ENCODE measurements at places on chromosomes 1 and 21.

DNA sequence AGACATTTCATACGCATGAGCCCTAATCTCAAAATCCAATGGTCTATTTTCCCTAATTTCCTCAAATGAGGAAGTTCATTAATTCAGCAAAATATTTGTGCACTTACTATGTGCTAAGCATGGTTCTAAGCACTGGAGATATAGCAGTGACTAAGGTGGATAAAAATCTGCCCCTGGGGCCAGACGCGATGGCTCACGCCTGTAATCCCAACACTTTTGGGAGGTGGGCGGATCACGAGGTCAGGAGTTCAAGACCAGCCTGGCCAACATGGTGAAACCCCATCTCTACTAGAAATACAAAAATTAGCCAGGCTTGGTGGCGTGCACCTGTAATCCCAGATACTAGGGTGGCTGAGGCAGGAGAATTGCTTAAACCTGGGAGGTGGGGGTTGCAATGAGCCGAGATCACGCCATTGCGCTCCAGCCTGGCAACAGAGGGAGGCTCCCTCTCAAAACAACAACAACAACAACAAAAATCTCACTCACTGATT is 4.3 kb upstream of the MIIP start:
- no peak for DNase-seq

GRCh38 chr1:227356620-227357146 is 38.4 kb upstream of the CDC42BPA start:
- no peak for DNase-seq

GRCh38 chr1:241551759-241552638 is 19.8 kb downstream of the KMO start:
- no peak for DNase-seq

- no peak for DNase-seq
Observed at GRCh38 chr1:201020040-201020591, 3.4 kb downstream of the KIF21B start.

DNA sequence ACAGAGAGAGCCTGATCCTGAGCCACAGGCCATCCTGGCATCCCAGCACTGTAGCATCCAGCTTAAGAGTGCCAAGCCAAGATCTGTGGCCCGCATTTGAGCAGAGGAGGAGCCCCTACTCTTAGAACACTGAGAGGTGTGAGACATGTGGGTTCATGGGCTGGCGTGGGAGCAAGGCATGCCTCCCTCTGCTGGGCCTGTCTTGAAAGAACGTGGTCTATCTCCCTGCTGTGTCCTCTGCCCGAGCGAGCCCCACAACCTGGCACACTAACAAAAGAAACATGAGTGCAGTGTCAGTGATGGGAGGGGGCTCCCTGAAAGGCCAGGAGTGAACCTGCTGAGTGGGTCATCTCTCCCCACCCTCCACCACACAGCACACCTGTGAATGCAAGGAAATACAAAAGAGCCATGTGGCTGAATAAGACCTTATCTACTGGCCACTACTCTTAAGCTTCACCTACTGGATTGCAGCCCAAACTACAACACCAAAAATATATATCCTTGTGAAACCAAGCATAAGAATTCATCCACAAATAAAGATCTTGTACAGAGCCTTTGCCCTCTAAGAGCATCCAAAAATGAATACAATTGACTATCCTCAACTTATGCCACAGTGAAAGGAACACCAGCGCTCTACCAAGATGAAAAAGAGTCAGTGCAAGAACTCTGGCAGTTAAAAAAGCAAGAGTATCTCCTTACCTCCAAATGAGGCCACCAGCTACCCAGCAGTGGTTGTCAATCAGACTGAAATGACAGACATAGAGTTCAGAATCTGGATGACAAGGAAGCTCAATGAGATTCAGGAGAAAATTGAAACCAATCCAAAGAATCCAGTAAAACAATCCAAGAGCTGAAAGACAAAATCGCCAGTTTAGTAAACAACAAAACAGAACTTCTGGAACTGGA is 259.4 kb upstream of the DAB1 start:
- no peak for DNase-seq

GRCh38 chr1:33997127-33998036 is 133.5 kb downstream of the HMGB4 start:
- DNase-seq = no peak

DNA sequence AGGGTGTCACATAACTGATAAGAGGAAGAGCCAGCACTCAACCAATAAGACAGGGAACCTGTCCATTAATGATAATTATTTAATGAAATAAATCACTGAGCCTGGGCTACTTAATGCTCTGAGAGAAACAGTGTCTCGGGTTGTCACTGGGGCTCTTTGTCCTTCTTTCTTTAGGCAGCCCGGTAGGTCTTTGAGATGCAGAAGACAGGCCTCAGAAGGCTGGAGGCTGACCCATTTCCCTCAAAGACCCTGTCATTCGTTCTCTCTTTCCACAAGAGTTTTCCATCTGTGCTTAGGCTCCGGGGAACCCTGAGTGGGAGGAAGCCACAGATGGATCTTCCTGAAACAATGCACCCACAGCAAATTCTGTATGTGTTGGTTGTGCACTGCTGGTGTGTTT is 68.2 kb downstream of the BRINP2 start:
- DNase-seq = no peak

- DNase-seq = no peak
Observed at GRCh38 chr1:245609354-245610150, 454.8 kb downstream of the KIF26B start.

GRCh38 chr1:6220236-6220635 is 14.3 kb downstream of the RNF207 start:
- DNase-seq = no peak

DNA sequence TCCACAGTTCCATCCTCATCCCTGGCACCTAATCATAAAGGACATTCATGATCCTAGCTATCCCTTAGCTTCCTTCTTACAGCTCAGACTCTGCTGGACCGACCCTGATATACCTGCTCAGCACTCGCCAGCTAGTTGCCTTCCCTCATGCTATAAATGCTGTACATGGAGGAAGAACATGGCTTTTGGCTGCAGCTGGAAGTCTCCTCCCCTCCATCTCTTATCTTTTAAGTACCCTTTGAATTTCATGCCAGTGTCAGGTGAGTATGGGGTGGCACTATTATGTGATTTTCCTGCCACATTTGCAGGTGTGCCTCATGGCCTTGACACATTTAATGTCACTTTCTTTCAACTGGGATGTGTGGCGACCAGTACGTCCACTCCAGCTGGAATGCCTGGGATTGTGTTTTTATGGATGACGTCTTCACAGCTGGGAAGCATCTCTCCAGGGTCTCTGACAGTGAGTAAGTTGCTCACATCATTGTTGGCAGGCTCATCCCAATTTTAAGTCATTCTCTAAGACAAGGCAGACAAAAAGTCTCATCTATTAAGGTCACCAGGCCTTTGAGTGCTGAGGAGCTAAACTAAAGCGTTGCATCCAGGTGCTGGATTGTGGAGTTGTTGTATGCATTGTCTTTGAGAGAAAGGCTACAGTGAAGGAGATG is 43.4 kb downstream of the RUNX1 start:
- no peak for DNase-seq

GRCh38 chr1:203644661-203645510 is 18.3 kb downstream of the ATP2B4 start:
- no peak for DNase-seq

GRCh38 chr1:64292399-64292798 is 89.0 kb downstream of the UBE2U start:
- DNase-seq = no peak

DNA sequence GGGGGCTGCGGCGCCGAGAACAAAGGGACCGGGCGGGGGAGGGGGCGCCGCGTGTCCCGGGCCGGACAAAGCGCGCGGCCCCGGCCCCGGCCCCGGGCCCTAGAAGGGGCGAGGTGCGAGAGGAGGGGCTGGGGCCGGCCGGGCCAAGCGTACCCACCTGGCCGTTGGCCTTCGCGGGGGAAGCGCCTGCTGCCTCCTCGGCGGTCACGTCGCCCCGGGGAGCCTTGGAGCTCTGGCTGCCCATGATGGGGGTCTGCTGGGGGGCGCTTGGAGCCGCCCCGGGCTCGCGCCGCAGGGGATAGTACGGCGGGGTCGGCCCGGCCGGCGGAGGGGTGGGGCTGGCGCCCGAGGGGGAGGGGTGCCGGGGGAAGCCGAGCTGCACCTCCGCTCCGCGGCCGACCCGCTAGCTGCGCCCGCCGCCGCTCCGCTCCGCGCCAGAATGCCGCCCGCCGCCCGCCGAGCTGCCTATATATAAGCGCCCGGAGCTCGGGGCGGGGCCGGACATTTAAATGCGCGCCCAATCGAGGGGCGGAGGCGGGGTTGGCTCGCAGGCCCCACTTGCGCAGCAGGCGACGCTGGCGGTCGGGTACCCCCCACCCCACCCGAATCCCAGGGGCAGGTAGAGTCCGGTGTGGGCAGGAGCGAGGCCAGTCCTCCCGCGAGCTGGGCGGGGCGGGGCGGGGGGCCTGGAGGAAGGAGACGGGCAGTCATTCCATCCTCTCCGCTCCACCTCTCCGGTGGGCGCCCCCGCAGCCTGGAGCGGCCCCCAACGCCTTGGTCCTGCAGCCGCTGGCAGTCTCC is at the start of gene MARCKSL1:
Gene MARCKSL1 (minus strand): TSS at position 444 of the 801 bp plus-strand sequence. CDS start 200 bp downstream, at position 244.
- peak; percentile 16 for DNase-seq

- peak; percentile 42 for DNase-seq
Observed at GRCh38 chr1:24635195-24635843, 7.8 kb upstream of the SRRM1 start.

DNA sequence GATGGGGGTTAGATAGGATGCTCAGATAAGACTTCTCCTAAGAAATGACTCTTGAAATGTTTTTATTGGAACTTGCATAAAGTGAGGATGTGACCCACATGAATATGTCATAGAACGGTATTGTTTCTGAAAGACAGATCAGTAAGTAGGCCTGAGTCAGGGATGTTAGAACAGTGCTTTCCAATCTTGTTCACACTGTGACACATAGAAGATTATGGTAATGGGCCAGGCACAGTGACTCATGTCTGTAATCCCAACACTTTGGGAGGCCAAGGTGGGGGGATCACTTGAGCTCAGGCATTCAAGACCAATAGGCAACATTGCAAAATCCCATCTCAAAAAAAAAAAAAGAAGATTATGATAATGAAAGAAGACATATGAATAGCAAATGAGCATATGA is 32.9 kb downstream of the FMO4 start:
- no peak for DNase-seq

DNA sequence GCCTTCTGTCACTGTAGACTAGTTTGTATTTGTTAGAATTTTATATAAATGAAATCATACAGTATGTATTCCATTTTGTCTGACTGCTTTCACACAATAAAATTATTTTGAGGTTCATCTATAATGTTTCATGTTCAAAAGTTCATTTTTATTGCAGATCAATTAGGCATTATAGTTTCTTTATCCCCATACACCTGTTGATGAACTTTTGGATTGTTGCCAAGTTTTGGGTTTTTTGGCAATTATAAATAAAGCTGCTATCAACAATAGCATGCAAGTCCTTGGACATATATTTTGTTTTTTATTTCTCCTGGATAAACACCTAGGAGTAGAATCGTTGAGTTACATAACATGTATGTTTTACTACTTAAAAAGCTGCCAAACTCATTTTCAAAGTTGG is 47.1 kb upstream of the FAM3B start:
- DNase-seq = no peak

- no peak for DNase-seq
Observed at GRCh38 chr1:182677397-182678098, 6.8 kb downstream of the RGS8 start.

Data from NCI-H1417 treated with DMSO at 0.1 percent for 48 hours (cell line).